Thoracic aorta (tissue), 2 donors: ENCODE measurements at places on chromosomes 12 and 14. TPM values are rescaled to one million over a fixed set of nuclear protein-coding genes. Genes with fewer than 3 reads are reported as not detected.

VTI1B gene
- 58.3 TPM for total RNA-seq

DNA sequence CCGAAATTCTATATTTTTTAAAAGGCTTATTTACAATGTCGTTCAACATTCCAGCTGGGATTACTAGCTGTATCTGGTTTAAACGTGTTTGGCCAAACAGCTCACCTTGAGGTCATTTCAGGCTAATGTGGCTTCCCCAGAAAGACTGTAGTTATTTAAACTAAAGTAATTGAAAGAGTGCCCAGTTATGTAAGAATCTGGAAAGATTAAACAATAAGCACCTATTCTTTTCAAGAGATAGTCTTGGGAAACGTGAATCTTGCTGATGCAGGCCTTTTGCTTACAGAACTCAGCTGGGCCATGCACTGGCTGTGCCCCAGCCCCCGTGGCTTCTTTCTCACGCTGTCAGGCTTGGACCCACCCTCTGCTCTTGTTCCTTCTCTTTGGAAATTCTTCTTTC, 24.4 kb downstream of the GLRX5 start:
- DNase-seq, result no peak

DNA sequence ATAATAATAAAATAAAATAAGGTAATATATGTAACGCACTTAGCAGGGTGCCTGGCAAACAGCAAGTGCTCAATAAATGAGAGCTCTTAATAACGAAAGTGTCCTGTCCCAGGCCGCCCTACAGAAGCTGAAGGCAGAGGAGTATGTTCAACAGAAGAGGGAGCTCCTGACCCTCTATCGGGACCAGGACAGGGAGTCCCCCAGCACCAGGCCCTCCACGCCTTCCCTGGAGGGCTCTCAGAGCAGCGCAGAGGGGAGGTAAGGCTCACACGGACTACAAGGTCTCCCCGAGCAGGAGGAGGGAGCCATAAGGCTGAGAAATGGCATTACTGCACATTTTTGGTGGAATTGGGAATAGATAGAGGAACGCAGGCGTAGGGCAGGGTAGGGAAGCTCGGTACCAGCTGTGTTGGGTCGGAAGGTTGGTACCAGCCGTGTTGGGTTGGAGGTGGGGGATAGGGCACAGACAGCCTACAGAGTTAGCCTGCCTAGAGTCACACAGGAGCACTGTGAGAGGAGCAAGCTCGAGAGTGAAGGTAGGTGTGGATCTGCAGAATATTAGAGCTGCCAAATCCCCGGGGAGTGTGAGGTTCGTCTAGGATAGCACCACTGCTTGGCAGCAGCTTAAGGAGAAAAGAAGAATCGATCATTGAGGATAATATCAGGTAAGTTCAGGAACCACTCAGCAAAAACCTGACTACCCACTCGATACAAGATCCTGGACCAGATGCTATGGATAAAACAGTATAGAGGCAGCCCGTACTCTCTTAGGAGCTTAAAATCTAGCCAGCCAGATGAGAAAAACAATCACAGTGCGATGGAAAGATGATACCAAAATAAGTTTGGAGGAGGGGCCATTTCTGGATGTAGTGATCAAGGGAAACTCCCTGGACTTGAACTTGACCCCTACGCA, 15.3 kb downstream of the TNFRSF1A start:
- no peak for DNase-seq

DNA sequence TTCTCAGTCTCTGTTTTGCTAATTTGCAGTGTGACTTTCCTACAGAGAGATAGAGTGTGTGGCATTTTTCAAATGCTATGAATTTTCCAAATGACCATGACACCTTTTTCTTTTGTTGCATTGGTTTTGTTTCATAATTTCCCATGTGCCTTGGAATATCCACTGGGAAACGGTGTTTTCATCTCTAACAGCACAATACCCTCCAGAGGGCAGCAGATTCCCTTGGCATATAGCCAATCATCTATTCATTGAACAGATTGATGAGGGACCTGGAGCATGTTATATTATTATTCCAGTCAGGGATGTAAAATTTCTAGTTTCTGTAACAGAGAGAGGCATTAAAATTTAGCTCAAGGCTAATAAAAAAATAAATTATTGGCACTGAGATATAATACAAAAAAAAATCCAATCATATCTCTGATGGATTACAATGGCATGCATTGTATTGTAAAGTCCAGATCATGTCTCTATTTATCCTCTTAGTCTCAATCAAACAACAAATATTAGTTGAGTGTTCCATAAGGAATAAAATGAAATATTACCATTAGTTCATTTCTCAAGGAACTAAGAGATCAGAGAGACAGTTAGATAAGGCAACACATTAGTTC, 29.6 kb upstream of the NTN4 start:
- no peak for DNase-seq

TESPA1 gene
- not detected for total RNA-seq
